Hippocampal formation (tissue), 2 donors: ENCODE measurements at places on chromosomes 3 and 15.

- no peak for DNase-seq
These were observed 42.0 kb upstream of the ATP10A start for GRCh38 chr15:25905140-25905539.

DNA sequence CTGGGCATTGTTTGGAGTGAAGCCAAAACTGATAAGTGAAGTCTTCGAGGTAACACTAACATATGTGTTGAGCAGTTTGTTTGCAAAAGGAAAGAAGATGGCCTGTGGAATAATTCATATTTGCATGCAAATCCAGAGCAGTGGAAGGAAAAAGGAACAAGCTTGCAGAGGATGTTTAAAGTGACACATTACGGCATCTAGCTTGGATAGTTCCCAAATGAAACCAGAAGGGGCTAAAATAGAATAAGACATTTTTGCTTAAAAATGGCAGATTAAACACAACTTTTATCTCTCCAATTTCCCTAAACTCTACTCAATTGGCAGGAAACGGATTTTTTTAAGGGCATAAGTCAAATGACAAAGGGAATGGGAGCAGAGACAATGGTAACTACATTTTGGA is 25.4 kb upstream of the RYK start:
- no peak for DNase-seq

DNA sequence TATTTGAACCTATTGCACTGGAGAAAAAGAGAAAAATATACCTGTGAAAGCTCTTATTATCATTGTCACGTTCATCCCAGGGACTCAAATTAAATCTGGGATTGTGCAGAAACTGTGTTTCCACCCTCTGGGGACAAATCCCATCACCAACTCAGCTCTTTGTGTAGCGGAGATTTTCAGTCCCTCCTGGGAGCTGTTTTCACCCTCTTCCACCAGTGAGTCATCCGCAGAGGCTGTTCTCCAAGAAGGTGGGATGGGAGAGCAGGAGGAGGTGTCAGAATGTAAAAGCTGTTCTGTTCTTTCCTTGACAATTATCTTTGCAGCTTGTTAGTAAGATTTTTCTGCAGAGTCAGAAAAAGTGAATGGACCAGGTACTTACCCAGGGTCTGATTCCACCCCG is 28.0 kb downstream of the SV2B start:
- DNase-seq, result no peak

- DNase-seq, result no peak
These were observed 611.9 kb downstream of the EDEM1 start for GRCh38 chr3:5799398-5799797.

DNA sequence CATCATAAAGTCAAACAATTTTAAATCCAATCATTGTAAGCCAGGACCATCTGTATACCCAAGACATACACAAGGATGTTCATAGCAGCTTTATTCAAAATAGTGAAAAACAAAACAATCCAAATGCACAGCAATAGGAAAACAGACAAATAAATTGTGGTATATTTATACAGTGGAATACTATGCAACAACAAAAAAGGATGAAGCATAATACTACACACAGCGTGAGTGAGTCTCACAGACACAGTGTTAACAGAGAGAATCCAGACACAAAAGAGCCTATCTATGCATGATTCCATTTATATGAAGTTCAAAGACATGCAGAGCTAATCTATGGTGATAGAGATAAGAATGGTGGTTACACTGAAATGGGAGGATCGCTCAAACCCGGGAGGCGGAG is 5.6 kb upstream of the MUC20 start:
- no peak for DNase-seq

DNA sequence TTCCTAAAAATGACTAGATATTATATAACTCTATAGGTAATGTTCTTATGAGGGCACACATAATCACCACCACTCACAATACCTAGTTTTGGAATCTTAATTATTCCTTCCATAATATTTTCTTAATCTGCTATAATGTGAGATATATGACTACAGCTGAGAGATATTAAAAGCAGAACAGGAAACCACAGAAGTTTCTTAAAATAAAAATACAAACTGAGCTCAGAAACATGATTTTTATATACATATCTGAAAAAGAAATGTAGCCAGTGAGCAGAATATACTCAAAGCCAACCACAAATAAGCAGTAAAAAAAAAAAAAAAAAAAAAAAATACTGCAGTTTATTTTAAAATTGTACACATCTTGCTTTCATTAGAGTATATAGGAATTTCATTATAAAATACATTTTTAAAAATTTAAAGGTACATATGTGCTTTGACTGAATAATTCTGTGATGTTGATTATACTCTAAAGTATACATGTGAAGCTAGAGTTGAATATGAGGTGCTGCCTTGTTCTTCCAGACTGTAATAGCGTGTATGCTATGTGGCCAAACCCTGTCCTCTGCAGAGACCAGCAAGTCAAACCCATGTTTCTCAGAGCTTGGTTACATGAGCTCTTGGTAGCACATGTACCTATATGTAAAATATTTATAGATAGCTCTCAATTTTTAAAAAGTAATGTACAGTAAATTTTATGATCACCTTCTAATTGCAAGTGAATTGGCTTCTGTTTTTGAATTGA is 175.0 kb downstream of the UBE2E2 start:
- DNase-seq, result no peak

GRCh38 chr3:148360051-148360450 is 337.7 kb upstream of the AGTR1 start:
- no peak for DNase-seq

GRCh38 chr3:15220056-15220455 is 14.0 kb downstream of the CAPN7 start:
- no peak for DNase-seq

GRCh38 chr3:53534216-53534615 is 39.8 kb downstream of the CACNA1D start:
- DNase-seq, result no peak

DNA sequence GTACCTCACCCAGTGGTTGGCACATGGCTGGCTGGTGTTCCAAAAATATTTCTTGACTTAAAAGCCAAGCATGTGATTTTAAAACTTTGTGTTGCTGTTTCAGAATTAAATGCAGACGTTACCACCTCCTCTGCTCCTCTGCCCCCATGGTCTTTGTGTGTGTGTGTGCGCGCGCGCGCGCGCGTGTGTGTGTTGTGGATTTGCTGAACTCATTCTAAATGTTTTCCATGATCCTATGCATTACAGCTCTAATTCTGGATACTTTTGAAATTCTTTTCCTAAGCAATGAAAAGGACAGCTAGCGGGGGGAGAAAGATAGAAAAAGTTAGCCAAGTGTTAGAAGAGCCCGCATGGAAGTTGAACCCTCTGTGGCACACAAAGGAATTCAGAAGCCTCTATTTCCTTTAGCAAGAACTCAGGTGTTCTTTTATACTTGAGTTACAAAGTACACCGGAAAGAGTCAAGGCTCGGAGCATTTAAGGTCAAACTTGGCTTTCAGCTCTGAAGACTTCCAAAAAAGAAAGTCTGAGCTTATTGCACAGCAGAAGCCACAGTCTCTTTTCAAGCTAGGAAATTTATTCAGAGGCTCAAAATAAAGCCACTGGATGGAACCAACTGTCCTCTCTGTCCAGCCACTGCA is 350.5 kb upstream of the TBL1XR1 start:
- DNase-seq, result no peak

DNA sequence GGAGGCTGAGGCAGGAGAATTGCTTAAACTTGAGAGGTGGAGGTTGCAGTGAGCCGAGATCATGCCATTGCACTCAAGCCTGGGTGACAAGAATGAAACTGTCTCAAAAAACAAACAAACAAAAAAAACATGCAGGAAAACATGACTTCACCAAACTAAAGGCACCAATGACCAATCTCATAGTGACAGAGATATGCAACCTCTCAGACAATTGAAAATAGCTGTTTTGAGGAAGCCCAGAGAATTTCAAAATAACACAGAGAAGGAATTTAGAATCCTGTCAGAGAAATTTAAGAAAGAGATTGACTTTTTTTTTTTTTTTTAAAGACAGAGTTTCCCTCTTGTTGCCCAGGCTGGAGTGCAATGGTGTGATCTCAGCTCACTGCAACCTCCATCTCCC is 26.1 kb downstream of the NCBP2 start:
- DNase-seq, result no peak

DNA sequence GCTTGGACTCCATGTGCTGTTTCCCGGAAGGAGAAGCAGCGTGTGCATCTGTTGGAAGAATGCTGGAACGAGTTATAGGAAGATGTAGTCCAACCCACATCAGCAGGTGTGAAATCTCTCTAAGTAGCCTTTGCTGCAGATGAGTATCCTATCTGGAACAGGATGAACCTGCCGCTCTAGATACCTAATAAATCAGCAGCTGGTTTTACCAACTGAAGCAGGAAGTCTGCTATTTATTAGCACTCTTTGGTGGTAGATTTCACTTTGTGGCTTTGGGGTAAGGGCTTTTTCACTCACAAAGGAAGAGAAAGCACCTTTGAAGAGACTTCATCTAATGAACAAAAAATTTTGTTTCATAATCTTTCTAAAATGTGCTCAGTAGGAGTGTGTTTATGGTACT is 66.4 kb downstream of the DCUN1D1 start:
- DNase-seq, result no peak

DNA sequence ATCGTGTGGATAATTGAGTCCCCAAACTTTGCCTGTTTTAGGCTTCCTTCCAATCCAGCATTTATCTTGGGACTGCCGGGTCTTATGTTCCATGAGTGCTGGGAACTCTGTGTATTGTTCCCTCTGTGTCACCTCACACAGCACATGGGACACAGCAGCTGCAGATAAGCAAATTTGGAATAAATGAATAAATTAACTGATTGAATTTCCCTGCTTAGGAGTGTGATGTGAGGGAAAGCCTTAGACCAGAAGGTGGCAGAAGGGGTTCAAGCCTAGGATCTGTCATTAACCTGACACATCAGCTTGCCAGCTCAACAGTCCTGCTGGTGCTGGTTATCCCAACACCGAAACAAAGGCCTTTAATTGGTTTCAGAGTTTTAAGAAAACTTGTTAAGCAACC is 114.3 kb downstream of the OXSM start:
- peak; percentile 37 for DNase-seq

- no peak for DNase-seq
These were observed 211.7 kb downstream of the DTWD1 start for GRCh38 chr15:49832511-49832910.

GRCh38 chr15:99180086-99180963 is 69.1 kb downstream of the TTC23 start:
- DNase-seq, result no peak

- no peak for DNase-seq
These were observed 15.8 kb downstream of the SLC12A1 start for GRCh38 chr15:48221885-48222284.

DNA sequence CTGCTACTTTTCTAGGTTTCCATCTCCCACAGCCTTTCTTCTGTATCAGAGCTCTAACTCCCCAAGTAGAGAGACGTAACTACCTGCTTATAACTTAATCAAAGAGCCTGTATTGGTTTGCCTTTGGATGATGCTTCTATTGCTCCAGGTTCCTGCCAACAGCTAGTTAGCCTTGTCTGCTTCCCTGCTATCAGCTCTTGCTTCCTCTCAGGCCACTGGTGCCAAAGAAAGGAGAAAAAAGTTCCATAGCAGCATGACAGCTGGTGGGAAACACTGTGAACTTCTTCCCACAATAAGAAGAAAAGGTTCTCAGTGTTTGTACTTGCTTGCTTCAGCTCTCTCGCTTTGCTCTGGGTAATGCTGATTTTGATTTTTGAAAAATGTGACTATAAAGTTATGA is 206.6 kb downstream of the GBE1 start:
- no peak for DNase-seq

- DNase-seq, result no peak
These were observed 65.3 kb downstream of the FLNB start for GRCh38 chr3:58073301-58074108.

GRCh38 chr3:184005941-184006507 is 11.7 kb downstream of the ABCC5 start:
- DNase-seq, result peak; percentile 20

DNA sequence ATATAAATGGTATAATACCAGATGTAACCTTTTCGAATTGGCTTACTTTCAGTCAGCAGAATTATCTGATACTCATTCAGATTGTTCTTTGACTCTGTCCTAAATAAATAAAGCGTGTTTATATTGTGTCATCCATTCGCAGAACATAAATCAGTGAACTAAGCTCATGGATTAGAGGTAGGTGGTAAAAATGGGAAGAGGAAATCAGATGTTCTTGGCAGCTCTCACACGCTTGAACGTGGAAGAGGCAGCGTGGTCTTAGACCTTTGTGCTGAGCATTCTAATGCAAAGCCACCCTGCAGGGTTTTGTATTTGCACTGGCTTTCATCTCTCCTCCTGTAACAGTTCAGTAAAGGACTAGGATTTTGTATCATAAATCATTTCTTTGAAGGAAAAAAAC is 441.4 kb downstream of the GABRG3 start:
- no peak for DNase-seq

- DNase-seq, result no peak
These were observed 234.6 kb downstream of the SUCLG2 start for GRCh38 chr3:67419779-67420178.

GRCh38 chr15:67267440-67267839 is 12.9 kb downstream of the IQCH start:
- no peak for DNase-seq

GRCh38 chr3:21238661-21239060 is 512.3 kb downstream of the ZNF385D start:
- DNase-seq, result no peak

GRCh38 chr3:148202386-148202785 is 495.3 kb upstream of the AGTR1 start:
- no peak for DNase-seq

GRCh38 chr15:39084674-39085530 is 496.0 kb upstream of the THBS1 start:
- DNase-seq, result peak; percentile 10

GRCh38 chr15:81239190-81239589 is 42.5 kb downstream of the IL16 start:
- no peak for DNase-seq

DNA sequence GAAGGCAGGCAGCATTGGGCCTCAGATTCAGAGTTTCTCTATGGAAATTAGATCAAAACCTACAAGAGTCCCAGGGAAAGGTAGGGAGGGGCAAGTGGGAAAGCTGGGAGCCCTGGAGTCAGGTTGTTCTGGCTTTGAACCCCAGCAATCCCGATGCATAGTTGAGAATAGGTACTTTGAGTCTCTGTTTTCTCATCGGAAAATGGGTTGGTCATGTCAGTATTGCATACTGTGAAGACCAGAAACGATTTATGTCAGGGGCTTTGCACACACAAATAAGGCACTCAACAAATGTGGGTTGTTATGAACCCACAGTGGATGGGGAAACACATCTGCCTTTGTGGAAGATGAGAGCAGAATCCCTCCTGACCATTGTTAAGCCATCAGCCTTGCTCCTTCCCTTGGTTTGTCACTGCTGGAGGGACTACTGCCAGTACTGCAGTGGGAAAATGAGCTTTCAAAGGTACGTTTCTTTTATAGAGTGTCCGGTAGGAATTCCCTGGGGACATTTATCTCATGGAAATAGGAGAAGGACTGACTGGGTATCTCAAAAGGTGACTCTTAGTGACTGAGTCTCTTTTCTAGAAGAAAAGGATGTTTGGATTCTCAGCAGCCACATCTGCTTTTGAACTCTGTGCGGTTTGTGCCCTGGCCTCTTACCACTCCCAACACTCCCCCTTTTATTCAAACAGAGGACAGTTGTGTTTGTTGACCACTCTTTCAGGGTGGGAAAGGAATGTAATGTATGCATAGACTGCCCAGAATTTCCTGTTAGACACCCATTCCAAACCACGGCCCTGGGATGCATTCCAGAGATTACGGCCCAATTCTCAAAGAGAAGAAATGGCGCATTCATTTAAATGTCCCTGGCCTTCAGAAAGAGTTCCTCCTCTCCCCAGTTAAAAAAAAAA is 54.6 kb upstream of the VILL start:
- DNase-seq, result no peak

GRCh38 chr3:9930804-9931418 is 2.7 kb upstream of the CRELD1 start:
- DNase-seq, result no peak

GRCh38 chr3:123656274-123656673 is 71.4 kb upstream of the HACD2 start:
- DNase-seq, result no peak
